ENCODE measurements at places on chromosomes 12 and 14.

DNA sequence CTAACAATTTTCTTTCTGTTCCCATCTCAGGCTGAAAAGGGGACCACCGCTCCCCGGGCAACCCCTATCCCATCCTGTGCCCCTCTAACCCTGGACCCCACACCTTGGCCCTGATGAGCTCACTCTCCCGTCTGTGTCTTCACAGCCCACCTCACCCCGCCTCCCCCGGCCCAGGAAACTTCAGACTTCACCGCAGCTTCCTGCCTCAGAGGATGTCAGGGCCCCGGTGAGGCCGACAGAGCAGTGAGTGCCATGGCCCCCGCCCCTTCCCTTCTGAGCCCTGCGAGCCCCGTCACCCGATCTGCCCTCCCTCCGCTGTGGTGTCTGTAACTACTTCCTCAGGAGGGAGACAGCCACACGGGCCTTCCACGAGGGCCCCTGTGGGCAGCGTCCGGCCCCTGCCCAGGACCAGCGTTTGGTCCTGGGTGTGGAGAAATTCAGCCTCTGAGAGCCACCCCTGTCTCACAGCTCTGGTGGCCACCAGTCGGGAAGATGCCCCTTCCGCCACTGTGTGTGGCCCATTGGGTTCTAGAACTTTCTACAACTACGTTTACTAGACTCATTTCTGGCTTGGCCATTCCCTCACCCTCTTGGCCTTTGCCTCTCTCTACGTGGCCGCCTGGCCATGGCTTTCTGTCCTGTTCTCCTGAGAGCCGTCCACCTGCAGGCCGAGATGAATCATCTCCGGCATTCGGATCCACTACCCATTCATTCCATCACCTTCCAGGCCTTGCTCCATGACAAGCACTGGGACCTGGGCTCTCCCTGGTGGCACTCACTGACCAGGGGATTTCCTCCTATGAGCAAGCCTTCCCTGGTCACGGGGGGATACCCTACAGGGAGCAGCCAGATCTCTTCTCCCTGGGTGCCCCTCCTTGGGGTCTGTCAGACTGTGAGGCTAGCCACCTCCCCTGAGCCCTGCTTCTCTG, 3.4 kb downstream of the RHOF start:
- DNase-seq, result peak; percentile 90

- DNase-seq, result no peak
Measured at GRCh38 chr12:60819794-60820193, 1224.0 kb downstream of the SLC16A7 start.

DNA sequence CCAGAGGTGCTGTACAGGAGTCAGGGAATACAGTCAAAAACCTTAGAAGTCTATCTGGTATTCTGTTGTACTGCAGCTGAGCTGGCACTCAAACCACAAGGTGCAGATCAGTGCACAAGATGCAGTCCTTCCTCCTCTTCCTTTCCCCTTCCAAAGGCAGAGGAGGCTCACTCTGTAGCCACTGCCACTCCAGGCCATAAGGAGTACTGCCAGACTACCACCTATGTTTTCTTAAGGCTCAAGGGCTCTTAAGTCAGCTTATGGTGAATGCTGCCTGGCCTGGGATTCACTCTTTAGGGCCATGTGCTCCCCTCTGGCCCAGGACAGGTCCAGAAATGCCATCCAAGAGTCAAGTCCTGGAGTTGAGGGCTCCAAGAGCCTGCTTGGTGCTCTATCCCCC, 200.3 kb downstream of the CRADD start:
- no peak for DNase-seq

DNA sequence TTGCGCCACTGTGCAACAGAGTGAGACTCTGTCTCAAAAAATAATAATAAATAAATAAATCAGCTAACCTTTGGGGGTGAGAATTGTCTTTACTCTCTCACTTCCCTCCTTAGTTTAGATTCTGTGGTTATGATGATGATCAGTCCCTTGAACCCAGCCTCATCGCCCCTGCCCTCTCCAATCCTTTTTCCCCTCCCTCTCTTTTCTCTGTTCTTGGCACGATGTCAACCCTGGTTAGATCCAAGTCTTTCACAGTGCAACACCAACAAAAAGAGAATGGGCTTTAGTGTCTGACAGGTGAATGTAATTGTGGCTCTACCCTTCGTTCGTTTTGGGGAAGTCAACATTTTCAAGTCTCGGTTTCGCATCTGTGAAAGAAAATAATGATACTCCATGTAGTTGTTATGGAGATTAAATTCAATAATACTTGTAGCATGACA, 59.0 kb downstream of the NTN4 start:
- no peak for DNase-seq

- DNase-seq, result no peak
Measured at GRCh38 chr12:33427071-33427470, 12.5 kb downstream of the SYT10 start.

DNA sequence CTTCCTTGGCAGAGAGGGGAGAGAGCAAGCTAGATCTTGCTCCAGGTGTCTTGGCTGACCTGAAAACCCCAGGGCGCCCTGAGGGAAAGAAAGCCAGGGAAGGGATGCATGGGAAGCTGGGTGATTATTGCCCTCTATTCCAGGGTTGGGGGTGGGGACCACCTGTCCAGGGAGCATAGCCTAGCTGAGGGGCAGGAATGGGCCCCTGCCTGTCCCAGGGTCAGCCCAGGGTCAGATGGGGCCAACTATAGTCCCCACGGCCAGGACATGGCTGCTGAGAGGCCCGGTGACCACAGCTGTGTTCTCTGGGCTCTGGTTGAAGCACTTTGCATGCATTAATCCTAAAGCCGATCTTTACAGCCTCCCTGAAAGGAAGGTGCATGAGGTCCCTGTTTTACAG, 30.1 kb upstream of the ZFP36L1 start:
- DNase-seq, result no peak

GRCh38 chr12:85713373-85713772, 122.8 kb downstream of the RASSF9 start:
- DNase-seq, result no peak

DNA sequence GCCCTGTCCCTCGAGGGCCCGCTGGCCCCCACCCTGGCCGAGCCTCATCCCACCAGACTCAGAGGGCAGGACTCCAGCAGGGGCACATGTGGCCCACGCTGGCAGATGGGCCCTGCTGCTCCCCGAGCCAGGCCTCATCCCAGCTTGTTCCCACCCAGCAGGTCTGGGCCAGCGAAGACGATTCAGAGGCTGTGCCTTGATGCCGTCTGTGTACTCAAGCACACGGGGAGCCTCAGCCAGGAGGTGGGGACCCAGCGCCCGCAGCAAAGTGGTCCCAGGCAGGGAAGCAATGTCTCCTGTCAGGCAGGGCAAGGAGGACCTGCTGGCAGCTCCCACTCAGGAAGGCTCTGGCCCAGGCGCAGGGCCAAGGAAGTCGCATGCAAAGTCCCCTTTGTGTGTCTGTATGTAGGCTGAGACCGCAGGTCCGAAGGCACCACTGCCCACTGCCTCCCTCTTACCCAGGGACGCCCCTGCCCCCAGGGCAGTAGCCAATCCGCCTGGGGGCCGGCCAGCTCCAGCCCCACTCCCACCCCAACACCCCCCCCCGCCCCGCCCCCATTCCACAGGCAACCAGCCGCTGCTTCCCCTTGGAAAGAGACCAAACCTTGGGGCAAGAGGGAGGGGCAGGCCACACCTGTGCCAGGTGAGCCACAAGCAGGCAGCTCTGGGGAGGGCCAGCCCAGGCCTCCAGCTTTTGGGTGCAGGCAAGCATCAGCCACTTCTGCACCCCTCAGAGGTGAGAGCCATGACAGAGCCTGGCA, 9.4 kb downstream of the DEGS2 start:
- DNase-seq, result no peak

GRCh38 chr12:82673698-82674097, 13.0 kb upstream of the TMTC2 start:
- DNase-seq, result no peak

GRCh38 chr12:80189241-80189640, 89.9 kb downstream of the OTOGL start:
- no peak for DNase-seq

DNA sequence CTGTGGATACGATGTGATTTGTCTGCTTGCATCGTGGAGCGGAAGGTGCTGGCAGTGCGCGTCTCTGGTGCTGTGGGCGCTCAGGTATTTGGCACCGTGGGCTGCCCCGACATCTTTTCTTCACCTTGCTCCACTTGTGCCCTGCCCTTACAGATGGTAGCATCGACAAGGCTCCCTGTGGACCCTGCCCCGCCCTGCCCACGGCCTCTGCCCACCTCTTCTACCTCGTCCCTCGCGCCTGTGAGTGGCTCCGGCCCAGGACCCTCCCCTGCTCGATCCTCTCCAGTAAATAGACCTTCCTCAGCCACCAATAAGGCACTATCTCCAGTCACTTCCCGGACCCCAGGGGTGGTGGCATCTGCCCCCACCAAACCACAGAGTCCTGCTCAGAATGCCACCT, 36.6 kb downstream of the EP400 start:
- no peak for DNase-seq

GRCh38 chr12:127928615-127929571, 338.1 kb upstream of the TMEM132C start:
- DNase-seq, result no peak

- no peak for DNase-seq
Measured at GRCh38 chr12:115866909-115867525, 410.5 kb downstream of the MED13L start.

- no peak for DNase-seq
Measured at GRCh38 chr12:109773384-109774011, 59.7 kb downstream of the TRPV4 start.

- no peak for DNase-seq
Measured at GRCh38 chr14:56026506-56026905, 91.7 kb upstream of the PELI2 start.

GRCh38 chr12:66482351-66483203, 180.3 kb downstream of the HELB start:
- no peak for DNase-seq

DNA sequence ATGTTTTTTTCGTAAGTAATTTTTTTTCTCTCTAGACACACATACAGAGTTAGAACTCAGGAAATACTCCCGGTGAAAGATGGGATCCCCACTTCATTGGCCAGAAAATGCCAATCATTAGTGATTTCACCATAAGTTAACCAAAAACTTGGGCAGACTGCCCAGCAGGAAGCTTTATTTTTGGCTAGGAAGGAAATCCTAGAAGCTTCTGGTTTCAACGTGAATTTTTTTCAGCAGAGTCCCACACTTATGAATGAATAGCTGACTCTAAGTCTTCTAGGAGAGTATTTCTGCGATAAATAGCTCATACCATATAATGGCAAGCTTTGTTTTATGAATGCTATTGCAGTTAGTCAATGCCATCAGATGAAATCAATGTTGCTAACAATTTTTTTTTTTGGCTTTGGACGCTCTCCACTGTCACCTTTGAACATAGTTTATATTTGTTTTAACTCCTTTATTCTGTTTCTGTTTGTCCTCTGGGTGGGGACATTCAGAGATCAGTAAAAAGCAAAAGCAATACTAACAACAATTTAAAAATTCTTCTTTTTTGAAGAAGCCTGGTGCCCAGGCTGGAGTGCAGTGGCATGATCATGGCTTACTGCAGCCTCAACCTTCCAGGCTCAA, 9.5 kb downstream of the PPP1CC start:
- no peak for DNase-seq

DNA sequence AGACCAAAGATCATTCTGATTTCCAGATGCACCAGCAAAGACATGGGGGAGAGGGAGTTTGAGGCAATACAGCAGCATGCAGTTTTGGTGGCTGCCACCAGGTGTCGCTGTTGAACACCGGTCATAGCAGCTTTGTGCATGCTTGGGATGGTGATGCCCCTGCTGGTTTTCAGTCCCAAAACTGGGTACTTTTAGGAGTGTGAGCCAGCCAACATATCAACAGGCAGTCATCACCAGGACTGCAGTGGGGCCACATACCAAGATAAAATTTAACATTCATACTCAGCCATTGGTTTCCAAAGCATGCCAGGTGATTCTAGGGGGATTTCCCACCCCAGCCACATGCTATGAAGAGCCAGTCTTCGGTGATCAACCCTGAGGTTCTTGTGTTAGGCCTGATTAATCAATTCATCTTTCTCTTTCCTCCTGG, 64.2 kb downstream of the PHETA1 start:
- DNase-seq, result no peak

DNA sequence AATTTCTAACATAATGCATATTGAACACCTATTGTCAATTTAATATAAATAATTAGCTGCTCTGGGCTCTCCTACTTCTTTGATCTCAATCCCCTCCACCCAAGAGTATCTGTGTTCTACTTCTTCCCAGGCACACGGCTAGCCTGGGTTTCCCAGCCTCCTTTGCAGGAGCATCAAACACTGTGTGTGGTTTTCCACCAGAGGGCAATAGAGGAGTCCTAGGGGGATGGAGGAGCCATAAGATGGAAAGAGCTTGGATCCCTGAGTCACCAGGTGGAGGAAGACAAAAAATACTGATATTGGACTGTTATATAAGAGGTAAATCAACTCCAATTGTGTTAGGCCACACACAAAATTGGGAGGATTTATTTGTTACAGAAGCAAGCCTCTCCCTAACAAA, 333.7 kb downstream of the GLT1D1 start:
- DNase-seq, result no peak

DNA sequence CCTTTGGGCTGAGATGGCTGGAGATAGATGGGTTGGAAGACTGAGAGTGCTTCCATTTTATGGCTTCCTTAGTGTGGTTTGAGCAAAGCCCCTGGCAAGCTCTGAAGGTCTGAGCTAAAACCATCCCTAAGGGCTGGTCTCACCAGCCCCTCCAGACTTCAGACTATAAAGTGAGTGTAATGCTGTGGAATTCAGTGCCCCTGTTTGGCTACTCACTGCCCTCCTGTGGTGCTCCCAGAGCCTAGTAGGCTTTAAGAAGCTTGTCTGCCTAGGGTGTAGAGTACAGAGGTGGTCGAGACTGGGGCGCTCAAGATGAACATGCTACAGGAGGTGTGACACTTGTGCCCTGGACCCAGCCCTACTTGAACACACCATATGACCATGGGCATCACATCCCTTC, 246.7 kb upstream of the FKBP4 start:
- DNase-seq, result no peak

- no peak for DNase-seq
Measured at GRCh38 chr12:56723889-56724700, 1.0 kb downstream of the NACA start.

DNA sequence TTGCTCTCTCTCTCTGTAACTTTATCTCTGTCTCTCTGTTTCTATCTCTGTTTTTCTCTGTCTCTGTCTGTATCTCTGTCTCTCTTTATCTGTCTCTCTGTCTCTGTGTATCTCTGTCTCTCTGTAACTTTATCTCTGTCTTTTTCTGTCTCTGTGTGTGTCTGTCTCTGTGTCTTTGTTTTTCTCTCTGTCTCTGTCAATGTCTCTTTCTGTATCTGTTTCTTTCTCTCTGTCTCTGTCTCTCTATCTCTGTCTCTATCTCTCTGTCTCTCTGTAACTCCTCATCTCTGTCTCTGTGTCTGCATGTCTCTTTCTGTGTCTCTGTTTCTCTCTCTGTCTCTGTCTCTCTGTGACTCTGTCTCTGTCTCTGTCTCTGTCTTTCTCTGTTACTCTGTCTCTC, 51.7 kb downstream of the TMEM121 start:
- DNase-seq, result no peak

Measured in activated CD4-positive, alpha-beta T cell treated with anti-CD3 and anti-CD28 coated beads for 1 hour (primary cell).